ENCODE measurements at places on chromosomes 3 and 15. TPM values are rescaled to one million over a fixed set of nuclear protein-coding genes. Genes with fewer than 3 reads are reported as not detected.
A peak's percentile ranks its signal among the peaks of the same experiment; 100 is the strongest.

The DNAH12 gene
- total RNA-seq = 0.08 TPM

The DISP2 gene
- 0.05 TPM for total RNA-seq

The NUDT16 gene
- total RNA-seq = 3.1 TPM

The SLCO2A1 gene
- not detected for total RNA-seq

The TSEN2 gene
- total RNA-seq = 6.1 TPM

The TNNC1 gene
- total RNA-seq = 3.8 TPM

The CEMIP gene
- total RNA-seq = not detected

The CLRN1 gene
- not detected for total RNA-seq

The OIP5 gene
- not detected for total RNA-seq

The EPB42 gene
- not detected for total RNA-seq

The TIMP4 gene
- total RNA-seq = not detected

The GOLGA8J gene
- not detected for total RNA-seq

The NOX5 gene
- total RNA-seq = not detected

The CA12 gene
- not detected for total RNA-seq

The PFN2 gene
- total RNA-seq = 18.3 TPM

The PRKAR2A gene
- total RNA-seq = 75.6 TPM

The APOD gene
- not detected for total RNA-seq

The MUC4 gene
- not detected for total RNA-seq

- no peak for DNase-seq
Measured at GRCh38 chr15:78999636-79000035, 54.8 kb upstream of the CTSH start.

DNA sequence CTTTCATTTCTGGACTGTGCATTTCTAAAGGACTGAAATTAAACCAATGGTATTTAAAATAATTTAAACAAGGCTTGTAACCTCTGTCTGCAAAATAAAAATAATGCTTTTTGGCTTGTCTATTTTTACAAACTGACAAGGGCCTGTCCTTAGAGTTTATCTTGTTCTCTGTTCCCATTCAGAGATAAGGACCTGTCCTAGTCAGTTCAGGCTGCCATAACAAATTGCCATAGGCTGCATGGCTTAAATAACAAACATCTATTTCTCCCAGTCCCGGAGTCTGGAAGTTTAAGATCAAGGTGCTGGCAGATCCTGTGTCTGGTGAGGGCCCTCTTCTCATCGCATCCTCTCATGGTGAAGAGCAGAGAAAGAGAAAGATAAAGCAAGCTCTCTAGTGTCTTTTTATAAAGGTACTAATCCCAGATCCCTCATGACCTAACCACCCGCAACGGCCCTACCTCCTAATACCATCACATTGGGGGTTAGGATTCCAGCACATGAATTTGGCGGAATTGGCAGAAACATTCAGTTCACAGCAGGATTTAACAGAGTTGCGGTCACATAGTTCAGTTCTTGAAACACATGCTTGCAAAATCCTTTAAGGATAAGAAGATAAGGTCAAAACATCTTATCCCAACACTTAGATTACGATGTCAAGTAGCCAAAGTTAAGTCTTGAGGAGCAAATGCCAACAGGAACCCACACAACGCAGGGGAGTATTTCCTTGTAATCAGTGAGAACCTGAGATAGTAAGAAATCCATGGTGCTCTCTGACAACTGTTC lies 17.8 kb downstream of the KBTBD8 start:
- no peak for DNase-seq

GRCh38 chr3:59320080-59320479 lies 270.3 kb upstream of the CFAP20DC start:
- DNase-seq = no peak

GRCh38 chr3:25468866-25469319 lies 40.8 kb downstream of the RARB start:
- no peak for DNase-seq

DNA sequence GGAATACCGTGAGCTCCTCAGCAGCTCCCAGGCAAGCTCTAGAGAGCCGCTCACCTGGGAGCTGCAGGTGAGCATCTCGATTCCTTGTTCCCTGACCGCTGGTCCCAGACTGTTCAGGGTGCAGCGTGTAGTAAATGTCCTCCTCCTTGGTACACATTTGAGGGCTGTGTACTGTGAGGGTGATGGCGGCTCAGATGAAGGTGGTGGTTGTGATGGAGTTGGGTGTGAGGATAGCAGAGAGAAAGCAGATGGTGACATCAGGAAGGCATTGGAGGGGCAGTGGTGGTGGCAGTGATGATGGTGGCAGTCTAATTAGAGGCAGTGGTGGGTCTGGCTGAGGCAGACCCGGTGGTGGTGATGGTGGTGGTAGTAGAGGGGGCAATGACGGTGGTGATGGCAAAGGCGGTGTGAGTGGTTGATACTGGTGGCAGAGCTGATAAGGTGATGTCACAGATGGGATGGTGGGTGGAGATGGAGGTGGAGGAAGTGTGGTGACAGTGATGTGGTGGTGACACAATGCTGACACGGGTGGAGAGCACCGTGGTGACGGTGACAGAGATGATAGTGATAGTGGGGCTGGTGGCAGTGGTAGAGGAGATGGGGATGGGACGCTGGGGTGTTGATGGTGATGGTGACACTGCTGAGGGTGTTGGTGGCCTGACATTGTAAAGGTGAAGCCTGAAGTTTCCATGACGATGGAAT lies at the start of gene DNAJB8:
DNAJB8 (minus strand) TSS at position 51 of the 702 bp plus-strand sequence. CDS start 3,645 bp downstream, outside the sequence.
- no peak for DNase-seq

- no peak for DNase-seq
Measured at GRCh38 chr3:33430061-33430460, 10.1 kb downstream of the UBP1 start.

DNA sequence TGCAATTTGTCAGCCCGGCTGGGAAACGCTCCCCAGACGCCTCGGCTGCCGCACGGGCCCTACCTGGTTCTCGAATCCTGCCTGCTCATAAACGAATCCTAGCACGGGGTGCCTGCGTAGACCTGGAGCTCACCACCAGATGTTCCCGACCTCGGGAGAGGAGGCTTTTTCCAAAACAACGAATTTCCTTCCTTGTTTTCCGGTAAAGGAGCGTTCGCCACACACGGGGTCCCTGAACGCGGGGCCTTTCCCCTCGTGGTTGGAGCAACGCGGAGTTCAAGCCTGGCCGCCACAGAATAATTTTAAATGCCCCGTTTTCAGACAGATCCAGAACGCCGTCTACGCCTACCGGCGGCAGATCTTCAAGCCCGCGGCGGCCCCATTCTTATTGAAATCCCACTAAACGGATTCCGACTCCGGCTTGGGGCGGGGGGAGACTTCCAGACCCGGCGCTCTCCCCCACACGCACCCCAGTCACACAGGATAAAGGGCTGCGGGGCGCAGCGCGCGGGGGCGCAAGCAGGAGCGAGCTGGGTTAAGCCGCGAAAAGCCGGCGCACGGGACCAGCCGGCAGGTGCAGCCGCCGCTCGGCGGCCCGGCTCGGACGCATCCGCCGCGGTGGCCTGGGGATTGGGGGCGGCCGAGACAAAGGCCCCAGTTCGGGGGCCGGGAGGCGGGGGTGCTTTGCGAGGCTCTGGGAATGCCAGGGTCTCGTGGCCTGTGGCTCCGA lies 895 bp downstream of the GATA2 start:
- DNase-seq = peak; percentile 36

GRCh38 chr15:50304836-50305235 lies 39.3 kb upstream of the HDC start:
- no peak for DNase-seq

GRCh38 chr3:170024581-170024980 lies 13.2 kb upstream of the GPR160 start:
- DNase-seq = no peak

DNA sequence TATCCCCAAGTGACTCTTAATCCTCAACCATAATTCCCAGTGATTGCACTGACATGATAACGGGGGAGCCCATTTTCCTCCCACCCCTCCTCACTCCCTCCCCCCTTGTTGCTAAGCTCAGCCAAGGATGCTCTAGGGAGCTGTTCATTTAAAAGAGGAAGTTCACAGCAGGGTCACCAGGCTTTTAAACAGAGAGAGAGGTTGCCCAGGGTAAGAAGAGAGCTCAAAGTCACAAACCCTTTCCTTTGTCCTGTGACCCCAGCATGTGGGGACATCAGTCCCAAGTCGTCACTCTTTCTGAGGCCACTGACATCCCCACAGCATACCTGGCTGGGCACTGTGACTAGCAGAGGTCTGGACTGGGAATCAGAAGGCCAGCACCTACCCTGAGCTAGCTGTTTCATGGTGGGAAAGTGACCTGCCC lies 144.1 kb downstream of the RORA start:
- DNase-seq = no peak

DNA sequence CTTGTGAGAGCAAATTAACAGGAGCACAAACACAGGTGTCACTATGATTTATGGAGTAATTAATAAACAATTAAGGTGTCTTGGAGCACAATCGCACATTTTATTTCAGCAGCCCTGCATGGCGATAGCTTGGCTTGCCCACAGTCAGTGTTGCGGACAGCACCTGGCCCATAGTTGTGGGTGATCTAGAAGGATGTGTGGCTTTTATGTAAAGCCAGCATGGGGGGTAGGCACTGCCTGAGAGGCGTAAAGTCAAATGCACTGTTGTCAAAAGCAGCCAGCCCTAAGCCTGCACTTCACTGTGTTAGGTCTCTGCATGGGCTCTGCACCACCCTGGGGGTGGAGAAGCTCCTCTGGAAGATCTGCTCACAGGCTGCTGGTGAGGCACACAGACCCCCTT lies 177.4 kb upstream of the PPP2R3A start:
- no peak for DNase-seq

- no peak for DNase-seq
Measured at GRCh38 chr15:70164156-70164900, 66.6 kb upstream of the TLE3 start.

DNA sequence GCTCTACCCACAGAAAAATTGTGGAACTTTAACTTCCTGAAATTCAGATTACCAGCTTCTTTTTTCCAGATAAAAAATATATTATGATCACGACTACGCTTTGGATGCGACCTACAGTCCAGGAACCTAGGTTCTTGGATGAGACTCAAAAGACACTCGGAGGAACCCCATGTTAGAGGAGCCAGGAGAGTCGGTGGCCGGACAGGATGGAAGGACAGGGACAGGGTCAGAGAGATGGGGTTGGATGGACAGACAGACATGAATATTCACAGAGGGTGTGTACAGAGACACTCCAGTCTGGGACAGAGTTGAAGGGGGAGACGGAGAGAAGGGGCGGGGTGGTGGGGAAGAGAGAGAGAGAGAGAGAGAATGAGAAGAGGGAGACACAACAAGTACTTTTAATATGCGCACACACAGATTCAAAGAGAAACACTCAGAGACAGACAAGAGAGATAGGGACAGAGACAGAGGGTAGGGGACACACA lies 9.5 kb downstream of the FAM3D start:
- DNase-seq = no peak

GRCh38 chr3:102225407-102226132 lies 209.2 kb upstream of the ZPLD1 start:
- no peak for DNase-seq

DNA sequence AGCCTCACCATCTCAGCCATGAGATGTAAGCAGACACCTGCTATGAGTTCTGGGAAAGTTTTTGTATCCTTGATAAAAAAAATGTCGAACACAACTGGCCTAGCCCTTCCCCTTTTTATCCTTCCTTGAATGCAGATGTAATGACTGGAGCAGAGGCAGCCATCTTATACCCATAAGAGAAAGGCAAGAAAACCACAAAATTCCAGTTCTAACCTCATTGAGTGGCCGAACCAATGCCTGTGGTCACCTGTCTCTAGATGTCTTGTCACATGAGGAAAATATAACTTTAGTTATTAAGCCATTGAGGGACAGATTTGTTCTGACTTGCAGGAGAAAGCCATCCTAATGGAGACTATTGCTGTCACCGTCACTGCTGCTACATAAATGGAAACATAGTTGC lies 80.4 kb upstream of the SLC6A6 start:
- DNase-seq = no peak

GRCh38 chr3:82002491-82002890 lies 241.0 kb upstream of the GBE1 start:
- no peak for DNase-seq

DNA sequence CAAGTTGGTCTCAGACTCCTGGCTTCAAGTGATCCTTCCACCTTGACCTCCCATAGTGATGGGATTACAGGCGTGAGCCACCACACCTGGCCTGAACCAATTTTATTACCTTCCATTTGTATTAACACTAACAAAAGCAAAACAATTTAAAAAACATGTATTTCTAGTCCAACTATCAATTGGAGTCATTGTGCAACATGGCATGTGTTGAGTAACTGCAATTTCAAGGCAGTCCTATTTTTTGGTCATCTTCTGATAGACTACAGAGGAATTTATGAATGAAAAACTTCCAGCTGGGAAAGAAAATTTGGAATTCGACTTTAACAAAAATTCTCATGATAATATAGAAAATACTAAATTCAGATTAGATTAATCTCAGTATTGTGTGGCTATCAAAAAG lies 16.8 kb downstream of the SPTSSB start:
- no peak for DNase-seq

GRCh38 chr15:98804057-98804380 lies 155.7 kb downstream of the IGF1R start:
- no peak for DNase-seq

DNA sequence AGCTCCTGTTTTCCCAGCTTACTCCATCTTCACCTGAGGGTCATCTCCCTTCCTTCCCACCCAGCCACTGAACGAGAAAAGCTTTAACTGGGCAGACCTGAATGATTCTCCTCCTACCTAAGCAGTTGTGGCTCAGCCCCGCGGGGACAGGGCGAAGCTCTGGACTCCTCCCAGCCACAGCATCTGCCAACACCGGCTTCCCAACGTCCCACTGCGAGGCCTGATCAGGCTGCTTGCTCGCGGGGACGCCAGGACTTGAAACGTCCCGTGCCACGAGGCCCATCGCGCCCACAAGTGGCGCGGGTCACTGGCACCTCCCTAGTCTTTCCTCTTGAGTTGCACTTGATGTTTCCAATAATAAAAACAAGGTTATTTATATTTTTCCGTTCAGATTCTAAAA lies at the start of gene SPATA16:
SPATA16 (minus strand) TSS at position 250 of the 400 bp plus-strand sequence. CDS start 23,504 bp downstream, outside the sequence.
- no peak for DNase-seq

GRCh38 chr15:44545913-44546802 lies 9.2 kb downstream of the EIF3J start:
- DNase-seq = peak; percentile 54
